ENCODE measurements at places on chromosomes 6 and 20. TPM values are rescaled to one million over a fixed set of nuclear protein-coding genes. Genes with fewer than 3 reads are reported as not detected.

LZTS3 gene
- total RNA-seq: 29.4 TPM

BCAS1 gene
- total RNA-seq: not detected

MUCL3 gene
- total RNA-seq: not detected

HSPA12B gene
- 6.5 TPM for total RNA-seq

DOK5 gene
- total RNA-seq: 5.0 TPM

NPEPL1 gene
- total RNA-seq: 24.1 TPM

OVOL2 gene
- total RNA-seq: 11.2 TPM

OTOR gene
- not detected for total RNA-seq

- peaks cover 4% of the 10 kb centered on the region for H3K4me1 ChIP-seq
- H3K36me3 ChIP-seq: no peaks in the 10 kb centered on the region
Measured at GRCh38 chr6:3850451-3851203, 1.5 kb downstream of the FAM50B start.

DNA sequence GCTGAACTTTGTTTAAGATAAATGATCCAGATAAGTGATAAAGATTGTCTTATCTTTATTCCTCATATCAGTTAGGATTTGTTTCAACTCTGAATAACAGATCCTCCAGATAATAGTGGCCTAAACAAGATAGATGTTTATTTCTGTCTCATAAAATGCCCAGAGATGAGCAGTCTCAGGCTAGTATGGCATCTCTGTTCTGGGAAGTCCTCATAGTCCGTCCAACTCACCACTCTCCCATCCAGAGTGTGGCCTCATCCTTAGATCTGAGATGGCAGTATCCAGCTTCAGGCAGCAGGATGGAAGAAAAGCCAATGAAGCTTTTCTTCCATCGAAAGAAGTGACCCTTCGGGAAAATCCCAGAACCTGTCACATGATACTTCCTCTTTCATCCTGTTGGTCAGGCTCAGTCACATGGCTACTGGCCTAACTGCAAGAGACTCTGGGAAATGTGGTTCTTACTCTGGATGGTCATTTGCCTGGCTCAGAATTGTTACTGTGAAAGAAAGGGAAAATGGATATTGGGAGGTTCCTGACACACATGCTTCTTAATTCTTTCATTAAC lies 29.4 kb upstream of the TAGAP start:
- no peaks in the 10 kb centered on the region for H3K36me3 ChIP-seq
- DNase-seq: peak; percentile 85
- peaks cover 6% of the 10 kb centered on the region for H3K4me1 ChIP-seq

GRCh38 chr6:138328210-138328609 lies 49.5 kb upstream of the SMIM28 start:
- H3K4me3 ChIP-seq: no peak overlapping the region
- H3K27ac ChIP-seq: no peak overlapping the region
- H3K27me3 ChIP-seq: no peaks in the 10 kb centered on the region

- H3K36me3 ChIP-seq: no peaks in the 10 kb centered on the region
- H3K4me3 ChIP-seq: no peak overlapping the region
- no peaks in the 10 kb centered on the region for H3K27me3 ChIP-seq
- 0 out of 2 replicates have a peak, but pooled peaks cover 8% of the 10 kb centered on the region for H3K4me1 ChIP-seq
- no peak for DNase-seq
- no peak overlapping the region for H3K27ac ChIP-seq
Measured at GRCh38 chr6:97701801-97702200, 418.8 kb upstream of the MMS22L start.

DNA sequence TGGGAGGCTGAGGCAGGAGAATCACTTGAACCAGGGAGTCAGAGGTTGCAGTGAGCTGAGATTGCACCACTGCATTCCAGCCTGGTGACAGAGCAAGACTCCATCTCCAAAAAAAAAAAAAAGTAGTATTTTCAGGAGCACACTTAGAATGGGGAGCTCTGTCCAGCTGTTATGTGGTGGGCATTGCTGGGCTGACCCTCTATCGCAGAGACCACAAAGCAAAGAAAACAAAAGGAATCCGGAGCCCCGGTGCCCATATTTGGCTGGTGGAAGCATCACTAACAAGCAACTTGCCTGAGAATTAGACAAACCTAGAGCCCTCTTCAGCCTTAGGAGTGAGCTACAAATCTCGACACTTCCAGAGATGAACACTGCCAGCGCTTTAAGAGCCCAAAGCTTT lies 137.3 kb upstream of the GPR6 start:
- H3K36me3 ChIP-seq: no peaks in the 10 kb centered on the region
- no peaks in the 10 kb centered on the region for H3K4me1 ChIP-seq

DNA sequence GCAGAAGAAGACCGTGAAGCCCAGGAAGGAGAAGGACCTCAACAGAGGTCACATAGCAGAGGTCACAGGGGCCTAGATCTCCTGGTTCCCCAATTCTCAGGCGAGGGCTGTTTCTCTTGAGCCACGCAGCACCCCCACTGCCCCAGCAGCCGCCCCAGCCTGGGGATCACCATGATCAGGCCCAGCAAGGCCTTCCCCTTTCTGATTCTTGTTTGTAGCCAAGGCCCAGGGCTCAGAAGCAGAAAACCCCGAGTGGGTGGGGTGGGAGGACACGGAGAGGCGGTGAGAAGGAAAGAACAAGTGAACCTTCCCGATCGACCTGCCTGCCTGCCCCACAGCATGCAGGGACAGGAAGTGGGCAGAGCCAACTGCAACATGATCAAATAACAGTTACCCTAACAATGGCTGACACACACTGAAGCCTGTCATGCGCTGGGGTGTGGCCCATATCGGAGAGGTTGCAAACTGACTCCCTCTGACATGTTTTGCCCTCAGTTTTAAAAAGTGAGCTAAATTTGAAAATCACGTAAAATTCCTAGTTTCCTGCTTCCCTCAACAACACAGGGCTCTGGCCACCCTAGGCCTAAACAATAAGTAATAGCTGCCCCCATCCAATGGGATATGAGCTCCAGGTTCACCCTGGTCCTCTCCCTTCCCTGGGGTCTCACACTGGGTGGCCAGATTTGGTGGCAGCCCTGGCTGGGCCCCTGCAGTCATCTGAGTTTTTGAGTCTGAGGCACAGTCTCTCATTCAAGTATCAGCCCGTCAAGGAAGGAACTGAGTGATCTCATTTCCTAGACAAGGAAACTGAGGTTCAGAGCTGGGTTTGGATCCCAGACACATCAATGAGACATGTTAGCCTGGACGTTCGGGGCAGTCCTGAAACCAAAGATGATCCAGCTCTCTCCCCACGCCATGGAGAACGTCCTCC lies 6.5 kb downstream of the PEDS1 start:
- peaks cover 2% of the 10 kb centered on the region for H3K36me3 ChIP-seq
- 0 out of 2 replicates have a peak overlapping the region, but pooled peaks have one; percentile 34 for H3K4me3 ChIP-seq
- H3K4me1 ChIP-seq: peaks cover 44% of the 10 kb centered on the region
- no peaks in the 10 kb centered on the region for H3K27me3 ChIP-seq

DNA sequence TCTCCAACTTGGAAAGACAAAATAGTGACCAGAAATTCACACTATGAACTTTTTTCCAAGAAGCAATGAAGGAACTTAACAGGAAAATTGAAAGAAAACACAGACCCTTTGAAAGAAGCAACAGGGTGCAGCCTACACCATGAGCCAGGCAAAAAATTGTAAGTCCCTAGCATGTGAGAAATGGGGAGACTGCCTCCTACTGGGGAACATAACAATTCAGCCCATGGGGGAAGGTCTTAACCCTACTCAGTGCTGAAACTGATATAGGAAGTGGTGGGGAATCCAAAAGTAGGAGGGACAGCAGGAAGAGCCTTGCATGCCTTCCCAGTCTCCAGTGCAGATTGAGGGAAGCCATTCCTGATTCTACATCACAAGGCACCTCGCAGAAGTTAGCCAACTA lies 235.1 kb upstream of the UFL1 start:
- no peak overlapping the region for H3K4me3 ChIP-seq
- no peaks in the 10 kb centered on the region for H3K4me1 ChIP-seq
- no peak overlapping the region for H3K27ac ChIP-seq
- H3K27me3 ChIP-seq: no peaks in the 10 kb centered on the region

GRCh38 chr6:35243386-35243958 lies 16.1 kb upstream of the ZNF76 start:
- peaks cover 25% of the 10 kb centered on the region for H3K4me1 ChIP-seq
- DNase-seq: no peak
- H3K4me3 ChIP-seq: no peak overlapping the region
- no peaks in the 10 kb centered on the region for H3K36me3 ChIP-seq
- peaks cover 20% of the 10 kb centered on the region for H3K27me3 ChIP-seq

GRCh38 chr20:21373436-21373835 lies 23.9 kb downstream of the NKX2-4 start:
- no peak overlapping the region for H3K4me3 ChIP-seq
- peaks cover 6% of the 10 kb centered on the region for H3K36me3 ChIP-seq
- no peaks in the 10 kb centered on the region for H3K27me3 ChIP-seq
- no peak overlapping the region for H3K27ac ChIP-seq
- DNase-seq: no peak

DNA sequence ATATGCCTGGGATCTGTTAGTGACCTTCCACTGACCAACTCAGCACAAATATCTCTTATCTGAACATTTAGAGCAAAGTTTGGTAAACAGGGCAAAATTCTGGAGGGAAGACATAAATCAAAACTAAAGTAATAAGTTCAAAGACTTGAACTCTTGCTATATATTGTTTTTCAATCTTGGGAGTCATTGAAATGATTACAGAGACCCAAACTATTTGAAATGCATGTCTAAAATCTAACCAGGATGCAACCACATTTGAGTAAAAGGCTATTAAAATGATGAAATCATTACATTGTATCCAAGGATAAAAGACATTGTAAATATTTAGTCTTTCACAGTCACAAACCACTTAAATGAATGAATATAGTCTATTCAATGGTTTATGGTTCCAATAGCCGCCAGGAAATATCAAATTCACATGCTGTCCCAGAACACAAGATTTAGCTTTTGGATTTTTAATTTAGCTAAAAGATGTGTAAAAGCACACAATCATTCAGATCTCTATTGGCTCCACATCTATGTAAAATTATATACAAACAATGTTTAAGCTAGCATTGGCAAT lies 256.6 kb upstream of the EPHA7 start:
- H3K4me1 ChIP-seq: no peaks in the 10 kb centered on the region
- H3K36me3 ChIP-seq: no peaks in the 10 kb centered on the region
- H3K4me3 ChIP-seq: no peak overlapping the region
- H3K27me3 ChIP-seq: no peaks in the 10 kb centered on the region
- H3K27ac ChIP-seq: no peak overlapping the region
- DNase-seq: no peak

DNA sequence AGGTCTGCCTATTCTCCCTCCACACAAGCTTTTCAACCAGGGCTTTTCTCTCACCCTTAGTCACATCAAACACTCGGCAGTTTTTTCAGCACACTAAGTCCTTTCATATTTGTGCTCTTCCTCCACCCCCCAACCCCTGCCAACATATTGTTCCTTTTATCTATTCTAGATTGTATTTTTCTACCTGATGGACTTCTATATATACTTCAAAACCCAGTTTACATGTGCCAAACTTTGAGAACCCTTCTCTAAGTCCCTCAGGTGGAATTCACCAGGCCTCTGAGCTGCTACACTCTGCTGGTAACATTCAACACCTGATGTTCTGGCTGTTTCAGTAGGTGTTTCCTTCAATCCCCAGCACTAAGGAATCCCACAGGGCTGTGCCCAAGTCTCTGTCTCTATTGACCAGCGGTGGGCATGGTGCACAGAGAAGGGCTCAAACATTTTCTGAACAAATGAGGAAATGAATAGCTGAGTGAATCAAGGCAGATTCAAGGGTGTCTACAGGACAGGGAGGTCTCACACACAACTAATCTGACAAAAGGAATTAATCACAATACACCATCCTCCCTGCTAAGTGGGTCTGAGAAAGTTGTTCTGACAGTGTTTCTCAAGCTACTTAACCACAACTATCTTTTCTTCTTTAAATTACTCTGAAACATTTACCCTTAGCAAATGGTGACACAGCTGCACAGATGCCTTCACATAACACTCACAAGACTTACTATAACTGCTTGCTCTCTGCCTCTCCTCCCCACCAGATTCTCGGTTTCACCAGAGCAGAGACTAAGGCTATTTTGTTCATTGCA lies 166.5 kb downstream of the TSHZ2 start:
- no peak overlapping the region for H3K27ac ChIP-seq
- no peak overlapping the region for H3K4me3 ChIP-seq
- peaks cover 11% of the 10 kb centered on the region for H3K4me1 ChIP-seq
- H3K36me3 ChIP-seq: no peaks in the 10 kb centered on the region
- no peaks in the 10 kb centered on the region for H3K27me3 ChIP-seq
- DNase-seq: no peak

GRCh38 chr20:61170496-61171320 lies 81.4 kb upstream of the CDH4 start:
- DNase-seq: peak; percentile 48
- no peaks in the 10 kb centered on the region for H3K36me3 ChIP-seq
- H3K4me1 ChIP-seq: no peaks in the 10 kb centered on the region
- H3K4me3 ChIP-seq: no peak overlapping the region
- no peak overlapping the region for H3K27ac ChIP-seq
- H3K27me3 ChIP-seq: 0 out of 2 replicates have a peak, but pooled peaks cover 4% of the 10 kb centered on the region

DNA sequence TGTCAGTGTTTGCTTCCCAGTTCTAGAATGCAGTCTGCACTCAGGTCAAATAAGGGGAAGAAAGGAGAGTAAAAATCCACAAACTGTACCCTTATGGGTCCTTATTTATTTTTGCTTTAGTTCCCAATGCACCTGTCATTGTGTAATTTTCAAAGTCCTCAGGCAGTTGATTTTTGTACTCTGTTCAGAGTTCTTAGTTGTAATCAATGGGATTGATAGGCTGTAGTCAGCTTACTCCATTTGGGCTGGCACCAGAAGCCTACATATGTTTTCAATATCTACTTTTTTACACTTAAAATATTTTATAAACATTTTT lies 18.6 kb downstream of the AIG1 start:
- H3K27me3 ChIP-seq: no peaks in the 10 kb centered on the region
- no peak overlapping the region for H3K27ac ChIP-seq
- no peak for DNase-seq
- peaks cover 8% of the 10 kb centered on the region for H3K4me1 ChIP-seq
- no peak overlapping the region for H3K4me3 ChIP-seq

- peak overlapping the region; percentile 44 for H3K4me3 ChIP-seq
- no peak for DNase-seq
- no peaks in the 10 kb centered on the region for H3K27me3 ChIP-seq
- peaks cover 18% of the 10 kb centered on the region for H3K36me3 ChIP-seq
- H3K27ac ChIP-seq: peak overlapping the region; percentile 78
Measured at GRCh38 chr6:30614044-30614842, 2.8 kb downstream of the PPP1R10 start.

GRCh38 chr6:115524821-115525220 lies 535.9 kb downstream of the FRK start:
- H3K4me1 ChIP-seq: no peaks in the 10 kb centered on the region
- no peaks in the 10 kb centered on the region for H3K27me3 ChIP-seq
- no peaks in the 10 kb centered on the region for H3K36me3 ChIP-seq
- H3K4me3 ChIP-seq: no peak overlapping the region

GRCh38 chr6:12017263-12017662 lies 5.2 kb downstream of the HIVEP1 start:
- no peak for DNase-seq
- peaks cover 7% of the 10 kb centered on the region for H3K4me1 ChIP-seq
- no peak overlapping the region for H3K27ac ChIP-seq
- peaks cover 8% of the 10 kb centered on the region for H3K36me3 ChIP-seq
